ENCODE measurements at places on chromosomes 3 and 15.

DNA sequence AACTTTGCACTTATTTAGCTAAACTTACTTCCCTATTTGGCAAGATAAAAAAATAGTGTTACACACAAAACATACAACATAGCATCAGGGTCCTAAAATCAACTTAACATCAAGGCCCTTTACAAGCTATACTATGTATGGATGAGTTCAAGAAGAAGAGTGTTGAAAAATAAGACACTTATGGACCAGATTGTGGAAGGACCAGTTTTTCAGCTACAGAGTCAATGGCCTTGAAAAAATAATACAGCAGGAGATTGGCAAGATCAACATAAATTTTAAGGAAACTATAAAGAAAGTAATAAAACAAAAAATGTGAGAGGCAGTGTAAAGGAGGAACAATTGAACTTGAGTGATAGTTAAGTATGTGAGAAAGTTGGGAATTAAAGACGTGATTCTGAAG is 66.3 kb upstream of the BBX start:
- DNase-seq: no peak

- DNase-seq: no peak
Measured at GRCh38 chr15:80188251-80188650, 35.5 kb downstream of the FAH start.

DNA sequence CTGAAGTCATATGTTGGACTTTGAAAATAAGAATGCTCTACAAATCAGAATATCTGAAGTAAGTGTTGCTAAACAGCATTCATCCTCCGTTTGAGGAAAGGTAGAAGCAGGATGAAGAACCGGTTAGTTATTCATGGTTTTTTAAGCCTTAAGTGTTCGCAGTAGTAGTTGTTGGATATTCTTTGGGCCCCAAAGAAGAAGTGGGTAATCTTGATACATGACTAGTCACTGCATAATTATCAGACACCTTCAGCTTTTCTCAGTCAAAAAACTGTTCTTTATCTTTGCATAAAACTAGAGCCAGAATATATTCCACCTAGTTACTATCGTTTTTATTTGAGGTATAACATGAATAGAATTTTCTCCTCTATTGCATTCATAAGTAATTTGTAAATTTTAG is 13.8 kb downstream of the RAB5A start:
- no peak for DNase-seq

DNA sequence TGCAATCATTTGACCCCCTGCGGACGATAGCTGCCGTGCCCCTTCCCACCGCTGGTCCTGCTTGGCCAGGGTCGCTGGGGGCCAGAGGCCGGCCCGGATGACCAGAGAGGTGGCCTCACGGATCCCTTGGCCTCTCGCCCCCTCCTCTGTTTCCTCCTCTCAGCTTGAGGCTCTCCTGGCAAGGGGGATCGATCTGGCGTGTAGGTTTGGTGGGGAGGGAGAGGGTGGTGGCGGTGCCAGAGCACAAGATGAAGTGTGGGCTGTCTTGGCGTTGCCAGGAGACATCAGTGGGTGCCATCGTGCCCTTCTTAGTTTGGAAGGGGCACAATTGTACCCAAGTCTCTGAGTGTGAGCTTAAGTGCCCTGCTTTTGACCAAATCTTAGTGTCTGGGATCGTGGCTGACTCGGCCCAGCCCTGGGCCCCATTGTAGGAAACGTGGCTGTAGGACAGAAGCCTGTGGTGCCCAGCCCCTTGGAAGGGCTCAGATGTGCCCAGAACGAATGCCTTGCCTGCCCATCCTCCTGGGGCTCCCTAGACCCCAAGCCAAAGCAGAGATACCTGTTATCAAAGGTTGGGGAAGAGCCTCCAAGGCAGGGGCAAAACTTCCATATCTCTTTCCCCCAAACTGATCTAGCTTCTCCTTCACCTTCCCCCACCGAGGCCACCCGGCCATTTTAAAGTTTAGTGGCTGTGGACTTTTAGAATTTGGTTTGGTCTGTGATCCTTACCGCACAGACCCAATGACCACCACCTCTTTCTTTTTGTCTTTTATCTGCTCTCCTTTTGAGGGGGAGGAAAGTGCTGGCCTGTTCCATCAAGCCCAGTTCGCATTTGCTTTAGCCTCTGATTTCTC is 14.4 kb downstream of the NR2F2 start:
- no peak for DNase-seq

DNA sequence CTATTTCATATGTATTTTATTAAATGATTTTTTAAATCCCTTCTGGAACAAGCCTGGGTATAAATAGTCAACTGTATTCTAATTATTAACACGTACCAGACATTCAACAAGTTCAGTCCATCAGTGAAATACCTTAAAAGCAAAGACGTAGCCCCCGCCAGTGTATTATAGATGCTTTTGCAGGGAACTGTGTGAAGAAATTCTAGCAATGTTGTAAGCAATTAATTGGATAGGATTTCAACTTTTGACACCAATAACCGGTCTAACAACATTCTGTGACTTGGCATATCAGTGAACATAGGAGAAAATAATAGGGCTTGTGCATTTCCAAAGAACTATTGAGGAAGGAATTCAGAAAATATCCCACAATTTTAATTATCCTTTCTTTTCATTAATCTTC is 67.2 kb upstream of the TGFBR2 start:
- no peak for DNase-seq

- DNase-seq: no peak
Measured at GRCh38 chr3:130950641-130951040, 56.8 kb downstream of the ATP2C1 start.

- DNase-seq: no peak
Measured at GRCh38 chr3:155390351-155390750, 96.9 kb upstream of the STRIT1 start.

DNA sequence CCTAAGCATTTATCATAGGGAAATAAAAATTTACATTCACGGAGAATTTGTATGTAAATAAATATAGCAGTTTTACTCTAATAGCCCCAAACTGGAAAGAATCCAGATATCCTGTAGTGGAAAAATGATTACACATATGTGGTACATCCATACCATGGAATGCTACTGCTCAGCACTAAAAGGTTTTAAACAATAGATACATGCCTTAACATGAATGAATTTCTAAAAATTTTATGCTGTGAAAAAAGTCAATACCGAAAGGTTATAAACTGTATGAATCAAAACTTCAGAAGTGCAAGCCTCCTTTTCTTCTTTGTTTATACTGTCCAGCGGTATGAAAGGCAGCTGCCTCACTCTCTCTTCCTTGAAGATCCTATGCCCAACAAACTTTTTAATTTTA is 37.5 kb upstream of the MCTP2 start:
- DNase-seq: no peak

GRCh38 chr15:99154271-99154670 is 49.4 kb downstream of the SYNM start:
- no peak for DNase-seq

DNA sequence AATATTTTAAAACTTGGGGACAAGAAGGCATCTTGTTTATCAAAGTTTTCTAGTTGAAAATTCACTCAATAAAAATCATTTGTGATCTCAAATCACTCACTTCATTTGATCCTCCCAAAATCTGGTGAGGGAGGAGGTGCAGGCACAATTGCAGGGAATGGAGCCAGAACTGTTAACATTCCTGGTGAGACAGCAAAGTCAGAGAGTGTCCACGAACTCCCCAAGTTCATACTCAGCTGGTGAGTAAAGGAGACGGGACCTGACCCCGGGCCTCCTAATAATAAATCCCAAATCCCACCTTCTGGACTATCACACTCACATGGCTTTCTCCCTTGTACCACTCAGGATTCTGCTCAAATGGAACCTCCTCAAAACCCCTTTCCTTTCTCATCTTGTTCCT is 252.3 kb upstream of the LRTM1 start:
- no peak for DNase-seq

DNA sequence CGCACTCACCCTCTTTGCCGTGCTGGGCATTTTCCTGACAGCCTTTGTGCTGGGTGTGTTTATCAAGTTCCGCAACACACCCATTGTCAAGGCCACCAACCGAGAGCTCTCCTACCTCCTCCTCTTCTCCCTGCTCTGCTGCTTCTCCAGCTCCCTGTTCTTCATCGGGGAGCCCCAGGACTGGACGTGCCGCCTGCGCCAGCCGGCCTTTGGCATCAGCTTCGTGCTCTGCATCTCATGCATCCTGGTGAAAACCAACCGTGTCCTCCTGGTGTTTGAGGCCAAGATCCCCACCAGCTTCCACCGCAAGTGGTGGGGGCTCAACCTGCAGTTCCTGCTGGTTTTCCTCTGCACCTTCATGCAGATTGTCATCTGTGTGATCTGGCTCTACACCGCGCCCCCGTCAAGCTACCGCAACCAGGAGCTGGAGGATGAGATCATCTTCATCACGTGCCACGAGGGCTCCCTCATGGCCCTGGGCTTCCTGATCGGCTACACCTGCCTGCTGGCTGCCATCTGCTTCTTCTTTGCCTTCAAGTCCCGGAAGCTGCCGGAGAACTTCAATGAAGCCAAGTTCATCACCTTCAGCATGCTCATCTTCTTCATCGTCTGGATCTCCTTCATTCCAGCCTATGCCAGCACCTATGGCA is 41.1 kb upstream of the CSTA start:
- DNase-seq: no peak

DNA sequence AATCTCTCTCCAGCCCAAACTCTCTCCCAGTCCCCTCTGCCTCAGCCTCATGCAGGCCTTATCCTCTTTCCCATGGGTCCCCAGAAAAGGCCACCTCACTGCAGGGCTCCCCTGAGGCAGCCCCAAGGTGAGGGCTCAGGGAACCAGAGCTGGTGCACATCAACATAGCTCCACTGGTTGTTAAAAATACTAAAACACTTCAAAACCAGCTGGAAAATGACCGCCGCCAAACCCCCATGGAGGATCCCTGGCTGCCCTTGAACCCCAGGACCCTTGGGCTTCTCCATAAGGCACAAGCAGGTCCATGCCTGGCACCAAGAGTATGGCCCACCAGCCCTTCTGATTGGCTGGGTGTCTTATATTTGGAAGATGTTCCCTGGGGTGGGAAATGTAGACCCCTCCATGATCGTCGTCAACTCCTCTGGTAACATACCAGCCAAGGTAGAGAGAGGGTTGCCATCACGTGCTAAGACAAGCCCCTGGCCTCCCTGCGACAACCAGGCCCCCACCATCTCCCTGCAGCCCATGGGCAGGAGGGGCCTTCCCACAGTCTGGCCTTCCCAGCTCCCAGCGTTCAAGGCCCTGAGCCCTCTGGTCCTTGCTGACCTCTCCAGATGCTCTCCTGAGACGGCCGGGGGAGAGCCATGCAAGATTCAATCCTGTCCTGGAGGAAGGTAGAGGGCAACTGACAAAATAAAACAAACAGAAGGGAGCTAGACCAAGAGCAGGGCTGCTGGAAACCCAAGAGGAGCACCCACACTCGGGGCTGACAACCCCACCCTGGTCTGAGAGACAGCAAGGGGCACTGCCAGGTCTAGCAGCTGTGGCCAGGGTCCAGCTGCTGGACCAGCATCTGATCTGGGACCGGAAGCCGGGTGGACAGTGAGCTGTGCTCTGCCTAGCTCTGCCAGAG is 132.1 kb upstream of the PRR20G start:
- DNase-seq: no peak

DNA sequence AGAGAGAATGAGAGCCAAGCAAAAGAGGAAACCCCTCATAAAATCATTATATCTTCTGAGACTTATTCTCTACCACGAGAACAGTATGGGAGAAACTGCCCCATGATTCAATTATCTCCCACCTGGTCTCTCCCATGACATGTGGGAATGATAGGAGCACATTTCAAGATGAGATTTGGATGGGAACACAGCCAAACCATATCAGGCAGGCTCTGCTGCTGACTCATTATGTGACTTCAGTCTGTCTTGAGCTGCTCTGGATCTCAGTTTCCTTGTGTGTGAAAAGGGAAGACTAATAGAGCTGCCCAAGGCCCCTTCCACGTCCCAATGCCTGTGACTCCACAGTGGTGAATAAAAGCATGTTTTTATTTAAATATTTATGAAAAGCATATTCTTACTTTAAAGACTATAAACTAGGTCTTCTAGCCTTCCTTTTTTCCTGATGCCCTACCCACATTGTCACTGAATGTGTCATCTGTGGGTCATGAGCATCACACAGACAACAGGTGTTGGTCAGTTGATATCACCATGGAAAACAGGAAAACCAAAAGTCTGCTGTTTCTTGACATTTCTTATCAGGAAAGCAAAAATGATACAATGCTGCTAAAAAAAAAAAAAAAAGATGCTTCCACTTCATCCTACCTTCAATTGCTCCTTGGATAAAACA is 96.0 kb upstream of the PPP2R3A start:
- peak; percentile 20 for DNase-seq

GRCh38 chr3:46731795-46732194 is 14.1 kb upstream of the PRSS50 start:
- DNase-seq: no peak

DNA sequence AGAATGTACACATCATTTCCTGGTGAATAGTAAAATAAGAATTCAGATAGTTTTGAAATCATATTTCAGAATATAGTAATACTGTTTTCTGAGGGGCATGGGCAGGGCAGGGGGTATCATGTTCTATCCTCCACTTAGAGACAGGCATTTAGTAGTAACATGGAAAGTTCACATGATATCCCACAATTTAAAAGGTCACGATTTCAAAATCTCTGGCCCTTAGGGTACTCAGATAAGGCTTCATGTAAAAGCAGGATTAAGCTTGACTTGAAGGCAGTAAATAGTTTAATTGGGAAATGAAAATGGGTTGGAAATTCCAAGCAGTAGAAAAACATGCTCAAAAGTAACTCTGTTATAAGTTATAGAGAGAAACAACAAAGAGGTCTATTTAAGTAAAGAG is 353.2 kb upstream of the AGTR1 start:
- no peak for DNase-seq

DNA sequence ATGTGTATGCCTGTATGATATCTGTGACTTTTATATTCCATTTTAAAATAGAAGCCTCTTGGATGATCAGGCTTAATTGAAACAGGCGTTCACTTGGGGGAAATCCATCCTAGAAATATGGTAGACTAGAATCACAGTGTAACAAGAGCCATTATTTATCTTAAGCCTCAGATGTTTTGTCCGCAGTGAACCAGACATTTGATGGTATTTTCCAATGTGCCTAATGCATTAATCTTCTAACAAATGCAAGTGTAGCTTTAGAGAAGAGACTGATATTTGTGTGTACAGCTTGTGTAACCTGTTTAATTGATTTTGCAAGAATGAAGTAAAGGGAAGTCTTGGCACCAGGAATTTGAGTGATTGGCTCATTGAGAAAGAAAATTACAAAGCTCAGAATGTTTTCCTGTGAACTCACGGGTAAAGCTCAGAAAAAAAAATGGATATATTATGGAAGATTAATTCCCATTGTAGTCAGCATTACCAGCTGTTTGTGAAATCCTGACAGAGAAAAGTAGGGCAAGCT is 155.7 kb downstream of the SV2B start:
- no peak for DNase-seq

GRCh38 chr3:153209596-153209995 is 47.6 kb downstream of the RAP2B start:
- peak; percentile 18 for DNase-seq

- DNase-seq: peak; percentile 45
Measured at GRCh38 chr3:98329392-98330124, 24.1 kb upstream of the OR5K4 start.

- no peak for DNase-seq
Measured at GRCh38 chr15:88231909-88232644, 24.5 kb downstream of the NTRK3 start.

GRCh38 chr3:194043516-194043915 is 92.4 kb upstream of the HES1 start:
- DNase-seq: peak; percentile 8

GRCh38 chr3:129702934-129703712 is 96.6 kb upstream of the PLXND1 start:
- DNase-seq: no peak

- DNase-seq: no peak
Measured at GRCh38 chr15:81901319-81901718, 144.5 kb downstream of the MEX3B start.

GRCh38 chr3:19531426-19531825 is 383.1 kb downstream of the KCNH8 start:
- DNase-seq: no peak
